LHCN-M2 (cell line): ENCODE measurements at places on chromosomes 11 and 22.

DNA sequence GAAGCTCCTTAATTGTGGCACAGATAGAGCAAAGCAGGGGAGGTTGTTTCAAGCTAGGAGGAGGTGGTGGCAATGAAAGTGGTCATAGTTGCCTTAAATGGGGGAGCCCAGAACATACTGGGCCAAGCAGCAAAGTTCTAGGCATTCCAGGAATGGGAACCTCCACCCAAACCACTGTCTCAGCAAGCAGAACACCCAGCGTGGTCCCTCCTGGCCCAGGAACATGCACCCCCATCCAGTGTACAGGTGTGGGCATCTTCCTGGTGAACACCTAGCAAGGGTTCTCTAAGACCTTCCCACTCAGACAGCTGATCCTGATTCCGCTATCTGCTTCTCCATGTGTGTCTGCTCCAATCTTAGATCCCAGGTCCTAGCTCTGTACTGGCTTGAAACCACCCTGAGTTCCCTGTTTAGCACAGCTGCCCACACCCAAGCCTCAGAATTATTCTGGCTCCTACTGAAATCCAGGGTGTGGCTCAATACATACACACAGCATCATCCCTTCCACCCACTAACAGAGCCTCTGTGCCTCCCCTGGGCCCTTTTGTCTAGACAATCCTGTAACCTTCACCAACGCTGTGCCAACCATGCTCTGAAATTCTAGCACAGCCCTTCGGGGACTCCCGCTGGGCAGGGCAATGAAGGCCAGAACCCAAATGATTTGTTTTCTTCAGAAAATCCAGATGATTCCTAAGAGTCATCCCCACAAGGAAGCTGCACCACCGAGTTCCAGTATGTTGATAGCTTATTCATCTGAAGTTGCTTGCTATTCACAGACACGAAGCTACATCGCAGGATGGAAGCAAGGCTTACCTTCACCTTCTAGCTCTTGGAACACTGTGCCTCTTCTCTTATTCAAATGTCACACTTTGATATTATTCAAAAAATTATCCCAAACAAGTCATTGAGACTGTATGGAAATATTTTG is 76.6 kb downstream of the ABTB2 start:
- DNase-seq: peak; percentile 29

DNA sequence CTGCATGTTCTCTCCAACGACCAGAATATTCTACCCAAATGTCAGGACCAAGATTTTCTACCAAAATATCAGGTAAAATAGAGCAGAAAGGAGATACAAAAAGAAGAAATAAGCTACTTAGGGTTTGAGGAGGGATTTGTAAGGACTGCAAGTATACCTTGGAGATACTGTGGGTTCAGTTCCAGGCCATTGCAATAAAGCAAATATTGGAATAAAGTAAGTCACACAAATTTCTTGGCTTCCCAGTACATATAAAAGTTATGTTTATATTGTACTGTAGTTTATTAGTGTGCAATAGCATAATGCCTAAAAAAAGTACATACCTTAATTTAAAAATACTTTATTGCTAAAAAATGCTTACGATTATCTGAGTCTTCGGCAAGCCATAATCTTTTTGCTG is 34.1 kb downstream of the CCDC15 start:
- no peak for DNase-seq

DNA sequence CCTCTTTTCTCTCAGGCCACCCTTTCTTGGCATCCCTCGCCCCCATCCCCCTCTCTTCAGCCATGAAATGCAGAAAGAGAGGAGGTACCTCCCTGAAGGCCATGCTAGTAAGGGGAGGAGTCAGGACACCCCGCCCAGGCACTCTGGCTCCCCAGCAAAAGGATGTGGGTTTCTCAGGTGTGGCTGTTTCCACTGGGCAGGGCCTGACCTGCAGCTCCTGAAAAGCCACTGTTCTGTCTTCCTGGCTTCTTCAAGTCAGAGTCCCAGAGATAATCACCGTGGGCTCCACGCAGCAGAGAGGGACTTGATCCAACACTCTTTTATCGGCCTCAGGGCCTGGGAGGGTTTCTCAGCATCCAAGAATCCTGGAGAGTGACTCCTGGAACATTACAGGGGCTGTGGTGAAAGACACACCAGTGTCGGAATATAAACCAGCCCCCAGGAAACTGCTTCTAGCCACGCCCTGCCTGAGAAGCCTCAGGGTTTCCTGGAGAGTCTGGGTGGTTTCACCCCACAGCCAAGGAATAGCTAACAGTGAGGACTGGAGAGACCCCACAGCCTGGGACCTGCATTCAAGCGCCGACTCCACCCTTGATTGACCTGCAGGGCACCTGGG is 45.7 kb upstream of the TSPAN18 start:
- DNase-seq: no peak

GRCh38 chr11:125663910-125664309 is 16.7 kb downstream of the ACRV1 start:
- peak; percentile 14 for DNase-seq

DNA sequence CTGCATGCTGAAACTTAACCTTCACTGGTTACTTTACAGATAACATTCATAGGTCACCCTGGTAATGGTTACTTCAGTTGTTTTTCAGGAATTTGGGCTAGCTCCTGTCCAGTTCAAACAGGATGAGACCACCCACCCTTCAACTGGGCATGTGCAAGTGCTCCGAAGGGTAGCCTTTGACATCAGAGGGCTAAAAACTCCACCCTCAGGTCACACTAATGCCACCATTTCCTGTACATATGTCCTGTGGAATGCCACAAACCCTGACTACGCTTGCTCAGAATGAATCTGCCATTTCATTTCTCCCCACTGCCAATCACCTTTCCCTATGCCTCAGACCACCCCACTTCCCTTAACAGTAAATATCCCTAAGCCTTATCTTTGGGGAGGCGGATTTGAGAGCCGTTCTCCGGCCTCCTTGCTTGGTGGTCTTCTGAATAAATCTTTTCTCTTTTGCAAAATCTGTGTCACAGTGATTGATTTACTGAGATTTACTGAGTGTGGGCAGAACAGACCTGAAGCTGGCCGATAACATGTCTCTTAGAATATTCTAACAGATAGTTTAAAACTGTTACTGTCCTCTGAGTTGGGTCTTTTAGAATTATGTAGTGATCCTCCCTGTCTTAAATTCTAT is 25.4 kb upstream of the FXYD2 start:
- DNase-seq: no peak

DNA sequence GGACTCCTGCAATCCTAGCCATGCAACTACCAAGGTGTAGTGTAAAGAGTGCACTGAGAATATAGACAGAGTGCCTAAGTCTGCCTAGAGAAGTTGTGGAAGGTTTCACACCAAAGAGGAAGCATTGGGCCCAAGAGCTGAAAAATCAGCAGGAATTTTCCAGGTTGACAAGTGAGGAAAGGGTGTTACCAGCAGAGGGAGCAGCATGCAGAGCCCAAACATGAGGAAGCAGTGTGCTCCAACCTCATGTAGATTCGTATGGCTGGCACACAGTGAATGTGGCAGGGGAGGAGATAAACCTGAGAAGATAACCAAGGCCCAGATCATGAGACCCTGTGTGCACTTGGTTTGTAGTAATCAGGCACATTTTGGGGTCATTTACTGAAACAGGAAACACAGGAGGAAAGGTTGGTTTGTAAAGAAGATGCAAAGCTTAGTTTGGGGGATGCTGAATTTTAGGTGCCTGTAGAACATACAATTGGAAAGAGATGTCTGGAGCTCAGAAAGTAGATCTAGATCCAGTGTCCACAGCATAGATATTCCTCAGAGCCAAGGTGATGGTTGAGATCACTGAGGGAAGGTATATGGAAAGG is 1.7 kb downstream of the HPX start:
- peak; percentile 46 for DNase-seq

GRCh38 chr11:60377401-60378136 is 763 bp upstream of the MS4A7 start:
- no peak for DNase-seq

DNA sequence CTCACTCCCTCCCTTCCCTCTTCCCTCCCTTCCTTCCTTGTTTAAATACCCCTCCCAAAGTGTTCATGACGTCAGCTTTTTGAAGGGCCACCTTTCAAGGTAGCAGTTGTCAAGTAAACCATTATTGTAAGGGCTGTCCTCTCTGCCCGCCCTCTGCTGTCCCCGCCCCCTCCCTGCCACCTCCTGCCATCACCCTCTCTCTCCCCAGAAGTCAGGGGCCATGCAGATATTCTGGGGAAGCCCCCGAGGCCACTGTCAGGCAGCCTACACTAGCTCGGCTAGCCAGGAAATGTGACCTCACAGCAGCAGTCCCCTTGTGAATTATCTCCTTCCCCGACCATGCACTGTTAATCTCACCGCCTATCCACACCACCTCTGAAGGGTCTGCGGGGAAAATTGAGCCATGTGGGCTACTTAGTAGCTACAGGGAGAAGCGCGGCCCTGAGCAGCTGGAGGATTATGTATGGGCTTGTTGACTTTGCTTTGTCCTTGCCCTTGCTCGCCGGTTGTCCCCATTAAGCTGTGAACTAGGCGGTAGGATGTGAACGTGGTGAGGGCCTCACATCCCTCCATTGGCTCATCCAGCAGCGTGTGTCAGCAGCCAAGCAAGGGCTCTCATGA is 42.1 kb upstream of the ATXN10 start:
- no peak for DNase-seq

DNA sequence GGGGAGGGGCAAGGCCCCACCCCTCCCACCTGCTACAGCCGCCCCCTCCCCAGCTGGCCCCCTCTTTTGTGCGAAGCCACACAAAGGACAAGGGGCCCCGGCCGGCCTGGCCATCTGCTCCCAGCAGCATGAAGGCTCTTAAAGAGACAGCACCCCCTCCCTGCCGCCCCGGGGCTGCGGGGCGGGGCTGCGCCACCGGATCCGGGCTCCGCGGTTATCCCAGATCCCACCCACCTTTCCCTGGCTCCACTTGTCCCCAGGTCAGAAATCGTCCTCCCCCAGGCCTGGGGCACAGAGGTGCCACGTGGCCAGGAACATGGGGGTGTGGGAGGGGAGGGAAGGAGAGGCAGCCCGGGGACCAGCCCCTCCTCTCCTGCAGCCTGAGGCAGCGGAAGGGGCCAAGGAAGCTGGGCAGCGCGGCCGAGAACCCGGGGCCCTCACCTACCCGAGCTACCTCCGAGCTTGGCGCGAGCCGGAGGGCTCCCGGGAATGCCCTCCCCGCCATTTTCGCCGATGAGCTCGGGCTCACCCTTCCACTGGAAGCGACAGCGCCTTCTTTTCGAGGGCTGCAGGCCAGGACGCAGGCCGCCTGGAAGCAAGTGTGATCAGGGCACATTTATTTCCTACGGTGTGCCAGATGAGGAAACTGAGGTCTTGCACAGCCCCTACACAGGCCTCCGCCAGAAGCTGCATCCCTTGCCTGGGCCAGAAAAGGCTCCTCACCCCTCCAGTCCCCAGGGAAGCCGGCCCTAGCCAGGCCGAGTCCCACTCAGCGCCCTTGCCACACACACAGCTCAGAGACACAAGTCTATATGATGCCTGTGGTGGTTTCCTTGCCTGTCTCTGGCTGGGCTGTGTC is 2.5 kb upstream of the RCOR2 start:
- DNase-seq: no peak

- DNase-seq: peak; percentile 96
Measured at GRCh38 chr22:46013460-46014416, 36.8 kb upstream of the WNT7B start.

DNA sequence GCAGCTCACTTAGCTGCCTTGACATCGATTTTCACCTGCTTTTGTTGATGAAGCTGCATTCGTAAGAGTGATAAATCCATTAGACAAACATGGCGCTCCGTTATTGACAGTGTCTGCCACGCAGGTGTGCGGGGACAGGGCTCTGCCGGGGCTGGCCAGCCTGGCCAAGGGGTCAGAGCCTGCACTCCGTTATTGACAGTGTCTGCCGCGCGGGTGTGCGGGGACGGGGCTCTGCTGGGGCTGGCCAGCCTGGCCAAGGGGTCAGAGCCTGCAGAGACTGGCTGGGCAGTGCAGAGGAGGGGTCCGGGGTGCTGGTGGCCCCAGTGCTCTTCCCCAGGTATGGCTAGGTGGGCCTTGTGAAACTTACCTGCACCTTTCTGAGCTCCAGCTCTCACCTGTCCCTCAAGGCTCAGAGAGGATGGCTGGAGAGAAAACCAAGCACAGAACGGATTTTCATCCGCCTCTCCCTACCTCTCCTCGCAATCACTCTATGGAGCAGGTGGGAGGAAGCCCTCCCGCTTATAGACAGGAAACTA is 101.6 kb upstream of the B3GAT1 start:
- no peak for DNase-seq
